Uterine smooth muscle cell (primary cell): ENCODE measurements at places on chromosomes 1 and 21. TPM values are rescaled to one million over a fixed set of nuclear protein-coding genes. Genes with fewer than 3 reads are reported as not detected.

SPRR1B gene
- not detected in 2 replicates for total RNA-seq

HLX gene
- 8.6 and 17.9 TPM in 2 replicates for total RNA-seq

CFH gene
- total RNA-seq: 51.7 and 62.7 TPM in 2 replicates

TMEM200B gene
- total RNA-seq: 21.0 and 22.8 TPM in 2 replicates

NTNG1 gene
- 19.0 and 30.4 TPM in 2 replicates for total RNA-seq

AQP10 gene
- under 0.01 TPM in 1 of 2 replicates, not detected in the other for total RNA-seq

AGMAT gene
- 1.1 and 1.8 TPM in 2 replicates for total RNA-seq
